ENCODE measurements at places on chromosomes 7 and 10.

DNA sequence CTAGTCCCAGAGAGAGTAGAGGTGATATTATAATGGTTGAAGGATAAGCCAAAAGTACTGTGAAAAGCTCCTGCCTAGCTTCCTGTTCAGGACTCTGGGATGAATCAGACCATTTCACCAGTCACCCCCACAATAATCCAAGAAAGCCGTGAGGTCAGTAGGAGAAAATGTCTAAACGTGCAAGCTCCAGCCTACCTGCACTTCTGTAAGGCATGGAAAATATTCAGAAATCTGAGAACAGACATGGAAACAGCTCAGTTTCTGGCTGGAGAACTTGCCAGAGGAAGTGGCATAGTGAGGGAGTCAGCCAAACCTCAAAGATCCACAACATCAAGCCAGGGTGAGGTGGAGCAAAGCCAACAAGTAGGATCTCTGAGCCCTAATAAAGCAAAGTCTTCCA is 58.2 kb downstream of the ELAPOR2 start:
- no peak for DNase-seq

GRCh38 chr7:116525913-116526861 is 1.4 kb downstream of the CAV1 start:
- DNase-seq: peak; percentile 38

DNA sequence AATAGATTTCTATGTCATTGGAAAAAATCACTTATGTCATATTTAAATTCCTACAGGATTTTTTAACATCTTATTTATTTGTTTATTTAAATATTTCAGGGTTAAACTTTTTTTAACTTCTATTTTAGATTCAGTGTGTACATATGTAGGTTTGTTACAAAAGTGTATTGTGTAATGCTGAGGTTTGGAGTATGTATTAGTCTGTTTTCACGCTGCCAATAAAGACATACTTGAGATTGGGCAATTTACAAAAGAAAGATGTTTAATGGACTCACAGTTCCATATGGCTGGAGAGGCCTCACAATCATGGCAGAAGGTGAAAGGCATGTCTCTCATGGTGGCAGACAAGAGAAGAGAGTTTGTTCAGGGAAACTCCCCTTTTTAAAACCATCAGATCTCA is 65.4 kb downstream of the MGAM2 start:
- no peak for DNase-seq

GRCh38 chr7:42099066-42099465 is 137.9 kb downstream of the GLI3 start:
- DNase-seq: no peak

DNA sequence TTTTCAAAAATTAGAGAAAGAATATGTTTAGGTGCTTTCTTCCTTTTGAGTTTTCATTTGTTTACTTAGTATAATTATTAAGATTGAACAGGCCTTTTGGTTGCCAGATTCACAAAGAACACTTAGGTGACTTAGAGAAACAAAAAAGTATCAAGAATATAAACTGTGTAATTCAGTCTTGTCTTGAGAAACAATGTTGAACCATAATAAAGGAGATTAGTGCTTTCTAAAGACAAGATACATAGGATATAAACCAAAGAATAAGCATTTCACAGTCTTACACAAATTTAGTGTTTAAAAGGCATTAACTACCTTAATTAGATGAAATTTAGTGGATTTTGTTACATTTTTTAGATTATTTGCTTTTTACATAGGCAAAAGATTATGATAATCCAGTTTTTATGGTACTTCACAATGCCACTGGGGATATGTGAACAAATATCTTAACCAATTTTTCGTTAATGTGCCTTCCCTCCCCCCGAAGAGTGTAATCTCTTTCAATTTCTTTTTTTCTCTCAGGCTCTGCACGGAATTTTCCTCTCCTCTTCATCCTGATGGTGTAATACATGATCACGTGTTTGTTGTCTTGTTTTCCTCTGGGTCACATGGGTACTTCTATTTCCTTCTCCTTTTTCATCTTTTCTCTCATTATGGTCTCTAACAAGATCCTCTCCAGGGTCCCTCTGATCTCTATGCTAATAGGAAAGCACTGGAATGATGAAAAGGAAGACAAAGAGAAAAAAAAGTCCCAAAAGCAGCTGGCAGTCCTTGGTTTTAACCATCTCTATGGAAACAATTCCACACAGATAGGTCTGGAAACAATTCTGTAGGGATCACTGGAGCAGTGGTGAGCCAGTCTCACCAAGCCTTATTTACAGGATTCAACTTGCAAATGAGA is 3.7 kb upstream of the HNRNPH3 start:
- no peak for DNase-seq

DNA sequence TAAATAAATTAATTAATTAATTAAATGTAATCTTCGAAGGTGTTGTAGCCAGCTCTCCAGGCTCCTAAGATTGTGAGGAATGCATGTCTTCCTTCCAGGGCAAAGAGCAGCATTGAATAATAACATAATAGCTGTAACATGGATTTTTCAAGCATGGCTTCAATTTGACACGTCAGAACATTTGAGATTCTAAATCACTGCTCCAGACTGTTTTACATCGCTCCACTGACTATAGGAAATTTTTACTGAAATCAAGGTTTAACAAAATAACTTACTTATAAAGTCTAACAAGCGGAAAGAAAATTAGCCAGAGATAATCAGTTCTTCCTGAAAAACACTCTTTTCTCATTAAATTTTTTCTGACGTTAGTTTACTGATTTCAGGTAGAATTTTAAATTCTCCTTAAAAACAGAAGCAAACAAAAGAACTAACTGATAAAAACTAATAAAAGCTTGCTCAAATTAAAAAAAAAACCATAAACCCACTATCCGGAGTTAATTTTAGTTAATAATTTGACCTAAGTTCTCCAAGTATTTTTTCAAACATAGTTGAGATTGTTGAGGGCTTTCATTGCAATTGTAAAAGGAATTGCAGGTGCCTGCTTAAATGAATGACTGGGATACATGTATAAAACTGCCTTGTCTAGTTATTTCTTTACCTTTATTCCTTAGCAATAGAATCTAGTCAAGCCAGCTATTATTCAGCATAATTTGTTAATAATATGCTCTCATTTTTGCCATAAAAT is 51.2 kb upstream of the SGCE start:
- DNase-seq: no peak

DNA sequence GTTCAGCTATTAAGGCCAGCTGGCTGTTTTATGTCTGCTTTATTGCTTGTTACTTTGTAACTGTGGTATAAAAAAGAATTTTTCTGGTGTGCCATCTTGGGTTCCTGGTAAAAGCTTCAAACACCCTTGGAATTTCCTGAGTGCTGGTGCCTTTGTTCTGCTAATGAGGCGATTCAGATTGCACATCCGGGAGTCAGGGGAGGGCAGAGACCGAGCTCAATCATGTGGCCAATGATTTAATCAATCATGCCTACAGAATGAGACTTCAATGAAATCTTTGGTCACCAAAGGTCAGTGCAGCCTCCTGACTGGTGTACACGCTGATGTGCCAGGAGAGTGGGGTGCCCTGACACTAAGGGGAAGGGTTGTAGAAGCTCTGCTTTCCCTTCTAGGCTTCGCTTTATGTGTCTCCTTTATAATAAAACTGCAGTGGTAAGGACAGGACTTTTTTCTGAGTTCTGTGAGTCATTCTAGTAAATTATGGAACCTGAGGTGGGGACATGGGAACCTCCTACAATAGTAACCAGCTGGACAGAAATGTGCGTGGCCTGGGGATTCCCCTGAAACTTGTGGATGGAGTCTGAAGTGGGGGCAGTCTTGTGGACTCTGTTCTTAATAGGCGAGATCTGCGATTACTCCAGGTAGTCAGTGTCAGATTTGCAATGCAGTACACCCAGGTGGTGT is 69.4 kb upstream of the OGDHL start:
- DNase-seq: no peak

GRCh38 chr7:100489824-100490223 is 6.1 kb downstream of the NYAP1 start:
- DNase-seq: no peak

- no peak for DNase-seq
These were observed 60.2 kb upstream of the ADGRA1 start for GRCh38 chr10:133027482-133027881.

- DNase-seq: no peak
These were observed 254.7 kb downstream of the KLF6 start for GRCh38 chr10:3530346-3530745.

DNA sequence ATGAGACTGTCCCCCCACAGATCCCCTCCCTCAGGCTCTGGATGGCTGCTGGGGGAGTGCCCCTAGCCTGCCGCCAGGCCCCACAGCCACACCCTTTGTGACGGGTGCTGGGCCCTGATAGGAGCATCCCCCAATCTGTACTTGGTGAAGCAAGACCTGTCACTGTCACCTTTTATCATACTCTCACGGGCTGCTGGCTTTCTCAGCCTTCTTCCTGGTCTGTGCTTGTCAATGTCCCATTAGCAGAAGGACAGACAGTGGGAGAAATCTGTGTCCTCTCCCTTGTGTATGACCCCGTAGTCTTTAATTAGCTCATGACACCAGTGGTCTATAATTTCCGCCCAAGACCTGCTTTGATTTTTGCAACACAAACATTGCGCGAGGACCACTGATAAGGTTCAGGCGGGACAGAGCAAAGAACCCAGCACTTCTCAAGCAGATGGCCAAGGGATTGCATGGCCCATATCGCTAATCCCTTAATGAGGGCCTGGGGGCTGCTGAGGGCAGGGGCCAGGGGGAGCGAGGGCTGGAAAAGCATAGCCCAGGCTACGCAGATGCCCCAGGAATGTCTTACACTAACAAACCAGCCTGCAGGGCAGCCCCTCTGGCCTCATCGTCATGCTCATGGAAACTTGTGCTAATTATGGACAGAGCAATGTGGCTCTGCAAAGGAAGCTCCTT is 127.8 kb downstream of the PTPN20 start:
- DNase-seq: no peak

DNA sequence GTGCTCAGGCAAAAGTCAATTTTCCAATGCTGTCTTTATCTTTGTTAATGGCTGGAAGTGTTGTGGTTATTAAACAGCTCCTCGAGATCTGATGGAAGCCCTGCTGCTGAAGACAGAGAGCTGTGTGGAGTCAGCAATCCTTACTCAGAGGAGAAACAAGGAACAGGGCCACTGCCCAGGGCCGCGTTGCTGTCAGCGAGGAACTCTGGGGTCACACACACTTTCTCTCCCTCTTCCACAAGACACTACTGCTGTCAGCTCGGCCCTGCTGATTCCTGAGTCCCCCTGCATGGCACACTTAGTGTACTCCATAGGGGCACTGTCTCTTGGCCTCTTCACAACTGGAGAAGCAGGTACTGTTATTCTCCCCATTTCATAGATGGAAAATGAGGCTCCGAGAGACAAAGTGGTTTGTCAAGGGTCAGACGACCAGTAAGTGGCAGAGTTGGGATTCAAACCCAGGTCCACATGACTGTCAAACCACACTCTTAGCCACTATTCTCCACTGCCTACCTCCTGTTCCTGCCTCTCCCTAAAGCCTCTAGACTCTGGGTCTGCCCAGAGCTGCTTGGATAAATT is 29.3 kb upstream of the PDCD4 start:
- no peak for DNase-seq

- DNase-seq: no peak
These were observed 732.8 kb downstream of the POM121L12 start for GRCh38 chr7:53768186-53768585.

- no peak for DNase-seq
These were observed 163.1 kb downstream of the UBE2H start for GRCh38 chr7:129789652-129790051.

DNA sequence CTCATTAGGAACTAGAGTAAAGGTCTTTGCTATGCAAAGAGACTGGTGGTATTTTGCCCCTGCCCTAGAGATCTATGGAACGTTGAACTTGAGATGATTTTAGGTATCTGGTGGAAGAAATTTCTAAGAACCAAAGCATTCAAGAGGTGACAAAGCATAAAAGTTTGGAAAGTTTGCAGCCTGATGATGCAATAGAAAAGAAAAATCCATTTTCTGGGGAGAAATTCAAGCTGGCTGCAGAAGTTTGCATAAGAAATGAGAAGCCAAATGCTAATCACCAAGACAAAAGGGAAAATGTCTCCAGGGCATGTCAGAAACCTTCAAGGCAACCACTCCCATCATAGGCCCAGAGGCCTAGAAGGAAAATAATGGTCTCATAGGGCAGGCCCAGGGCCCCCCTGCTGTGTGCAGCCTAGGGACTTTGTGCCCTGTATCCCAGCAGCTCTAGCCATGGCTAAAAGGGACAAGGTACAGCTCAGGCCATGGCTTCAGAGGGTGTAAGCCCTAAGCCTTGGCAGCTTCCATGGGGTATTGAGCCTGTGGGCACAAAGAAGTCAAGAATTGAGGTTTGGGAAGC is 16.5 kb downstream of the TFPI2 start:
- DNase-seq: no peak

DNA sequence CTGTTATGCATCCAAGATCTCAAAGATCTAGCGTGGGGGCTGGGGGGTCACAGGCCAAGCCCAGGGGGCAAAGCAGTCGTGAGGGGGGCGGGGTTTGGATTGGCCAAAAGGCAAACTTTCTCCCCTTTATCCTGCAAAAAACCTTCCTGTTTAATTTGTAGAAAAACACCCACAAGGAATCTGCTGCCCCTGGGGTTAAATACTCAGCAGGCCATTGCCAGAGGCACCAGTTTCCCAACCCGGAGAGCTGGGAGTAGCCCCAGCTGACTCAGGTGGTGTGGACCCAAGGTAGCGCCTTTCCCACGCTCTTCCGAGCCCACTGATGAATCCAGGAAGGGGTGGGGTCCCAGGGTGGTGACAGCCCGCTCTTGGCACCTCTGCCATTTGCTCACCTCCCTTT is 21.4 kb downstream of the KCP start:
- no peak for DNase-seq

Measured in stimulated activated CD8-positive, alpha-beta memory T cell treated with anti-CD3 and anti-CD28 coated beads, Interleukin-7, amount 100 ng/mL, for 48 hours (primary cell).